Stimulated activated CD8-positive, alpha-beta memory T cell treated with anti-CD3 and anti-CD28 coated beads, Interleukin-7, amount 100 ng/mL, for 1 hour (primary cell): ENCODE measurements at places on chromosomes 2 and 18.

GRCh38 chr2:46852124-46852523 lies 63.5 kb downstream of the MCFD2 start:
- DNase-seq = no peak

GRCh38 chr18:23563377-23564043 lies 22.8 kb downstream of the NPC1 start:
- no peak for DNase-seq

DNA sequence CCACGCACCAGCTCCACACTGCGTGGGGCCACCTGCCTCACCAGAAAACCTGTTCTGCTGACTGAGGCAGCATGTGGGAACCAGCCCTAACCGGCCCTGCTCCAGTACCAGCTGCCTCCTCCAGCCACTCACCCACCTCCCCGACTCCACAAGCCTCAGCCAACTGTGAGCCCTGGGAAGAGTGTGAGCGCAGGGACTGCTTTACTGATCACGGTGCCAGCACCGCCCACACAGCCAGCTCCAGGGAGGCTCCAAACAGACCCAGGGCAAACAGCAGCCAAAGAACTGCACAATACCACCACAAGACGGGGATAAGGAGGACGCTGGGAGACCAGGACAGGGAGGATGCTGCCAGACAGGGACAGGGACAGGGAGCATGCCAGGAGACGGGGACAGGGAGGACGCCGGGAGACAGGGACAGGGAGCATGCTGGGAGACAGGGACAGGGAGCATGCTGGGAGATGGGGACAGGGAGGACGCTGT lies 28.4 kb downstream of the EIPR1 start:
- no peak for DNase-seq

GRCh38 chr18:9870431-9871008 lies 15.3 kb upstream of the TXNDC2 start:
- no peak for DNase-seq

GRCh38 chr2:148643421-148643820 lies 1.1 kb upstream of the EPC2 start:
- DNase-seq = no peak

DNA sequence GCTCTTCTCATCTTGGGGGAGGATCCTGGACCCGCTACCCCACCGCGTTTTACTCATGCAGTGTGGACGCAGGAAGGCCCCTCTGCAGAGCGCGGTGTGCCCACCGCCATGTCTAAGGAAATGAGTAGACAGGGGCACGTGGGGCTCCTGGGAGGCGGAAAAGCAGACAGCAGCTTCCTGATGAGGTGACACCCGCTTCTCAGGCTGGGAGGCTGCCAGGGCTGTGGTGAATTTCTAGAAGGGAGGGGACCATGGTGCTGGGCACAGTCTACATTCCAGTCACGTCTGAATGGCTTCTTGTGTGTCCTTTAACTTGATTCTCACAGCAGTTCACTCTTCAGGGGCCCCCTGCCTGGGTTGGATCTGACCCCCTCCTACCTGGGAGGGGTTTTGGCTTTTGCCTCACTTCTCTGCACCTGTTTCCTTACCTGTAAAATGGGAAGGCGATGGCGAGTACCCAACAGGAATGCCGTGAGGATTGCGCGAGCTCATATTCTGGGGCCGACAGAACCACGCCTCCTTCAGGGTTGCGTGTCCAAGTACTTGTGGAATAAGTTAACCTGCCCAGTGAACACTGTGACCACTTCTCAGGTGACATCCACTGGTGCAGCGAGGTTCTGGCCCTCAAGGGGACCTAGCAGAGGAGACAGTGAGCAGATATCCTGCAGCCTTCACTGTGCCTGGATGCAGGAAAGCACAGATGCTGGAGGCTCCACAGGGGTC lies 32.3 kb upstream of the MBP start:
- DNase-seq = no peak

GRCh38 chr2:119713819-119714490 lies 35.0 kb downstream of the TMEM177 start:
- DNase-seq = no peak

DNA sequence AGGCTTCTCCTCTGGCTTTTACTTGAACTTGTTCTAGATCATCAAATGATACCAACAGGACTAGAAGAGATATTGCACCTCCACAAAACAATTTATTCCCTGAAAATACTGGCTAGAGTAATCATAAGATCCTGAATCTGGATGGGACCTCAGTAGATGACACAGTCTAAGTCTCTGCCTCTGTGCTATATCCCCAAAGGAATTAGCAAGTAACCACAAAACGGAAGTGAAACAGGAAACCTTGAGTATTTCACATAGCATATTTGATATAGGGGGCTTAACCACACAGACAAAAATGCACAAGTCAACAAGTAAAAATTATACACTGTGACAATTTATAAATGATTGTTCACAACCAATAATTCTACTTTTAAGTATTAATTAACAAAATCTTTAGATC lies 456.9 kb upstream of the TNP1 start:
- DNase-seq = no peak

DNA sequence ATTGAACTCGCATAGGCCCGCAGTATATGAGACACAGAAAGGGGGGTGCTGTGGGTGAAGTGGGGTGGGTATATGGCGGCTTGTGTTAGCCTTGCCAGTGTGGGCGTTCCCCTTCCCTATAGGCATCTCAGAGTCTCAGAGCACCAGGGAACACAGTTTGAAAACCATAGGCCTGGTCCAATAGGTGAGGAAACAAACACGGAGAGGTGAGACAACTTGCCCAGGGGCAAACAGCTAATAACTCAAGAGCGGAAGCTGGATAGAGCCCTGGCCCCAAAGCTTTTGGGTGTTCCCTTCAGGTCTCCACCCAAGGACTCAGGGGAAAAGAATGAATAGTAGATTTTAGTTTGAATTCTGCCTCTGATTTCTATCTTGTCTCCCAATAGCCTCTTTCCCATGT lies 7.9 kb downstream of the LIPG start:
- DNase-seq = no peak

DNA sequence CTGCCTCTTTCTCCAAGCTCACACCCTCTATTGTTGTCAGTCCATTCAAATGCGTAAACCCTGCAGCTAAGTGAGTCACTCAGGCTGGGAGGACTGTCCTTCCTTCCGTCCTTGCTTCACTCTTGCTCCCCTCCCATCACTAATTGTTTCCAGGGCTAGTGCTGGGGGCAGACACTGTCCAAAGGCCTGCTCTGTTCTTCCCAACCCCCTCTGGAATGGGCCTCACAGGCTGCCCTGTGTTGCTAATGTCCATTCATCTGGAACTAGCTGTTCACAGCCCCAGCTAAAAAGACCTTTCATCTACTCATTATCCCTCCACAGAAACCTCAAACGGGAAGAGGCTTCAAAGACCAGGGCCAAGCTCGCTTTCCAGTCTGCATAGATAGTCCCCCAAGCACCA lies 31.9 kb upstream of the NRP2 start:
- DNase-seq = no peak

GRCh38 chr2:120109186-120110061 lies 96.5 kb downstream of the EPB41L5 start:
- DNase-seq = no peak

DNA sequence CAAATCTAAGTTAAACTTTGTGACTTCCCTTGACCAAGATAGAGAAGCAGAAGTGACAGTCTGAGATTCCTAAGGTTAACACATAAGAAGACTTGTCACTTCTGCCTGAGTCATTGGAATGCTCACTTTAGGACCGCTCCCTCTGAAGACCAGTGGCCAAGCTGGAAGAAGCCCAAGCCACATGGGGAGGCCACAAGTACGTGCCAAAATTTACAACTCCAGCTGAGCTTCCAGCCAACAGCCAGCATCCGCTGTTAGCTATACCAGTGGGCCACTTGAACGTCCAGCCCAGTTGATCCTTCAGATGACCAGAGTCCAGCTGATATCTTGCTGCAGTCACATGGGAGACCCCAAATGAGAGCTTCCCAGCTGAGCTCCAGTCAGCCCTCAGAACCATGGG lies 18.1 kb upstream of the ANTXR1 start:
- no peak for DNase-seq

- DNase-seq = no peak
Measured at GRCh38 chr2:169525434-169525833, 15.9 kb downstream of the KLHL41 start.
